HL-60 (cell line): ENCODE measurements at places on chromosomes 11 and 22.

GRCh38 chr11:130601141-130601540, 152.7 kb downstream of the ADAMTS15 start:
- no peak for DNase-seq

DNA sequence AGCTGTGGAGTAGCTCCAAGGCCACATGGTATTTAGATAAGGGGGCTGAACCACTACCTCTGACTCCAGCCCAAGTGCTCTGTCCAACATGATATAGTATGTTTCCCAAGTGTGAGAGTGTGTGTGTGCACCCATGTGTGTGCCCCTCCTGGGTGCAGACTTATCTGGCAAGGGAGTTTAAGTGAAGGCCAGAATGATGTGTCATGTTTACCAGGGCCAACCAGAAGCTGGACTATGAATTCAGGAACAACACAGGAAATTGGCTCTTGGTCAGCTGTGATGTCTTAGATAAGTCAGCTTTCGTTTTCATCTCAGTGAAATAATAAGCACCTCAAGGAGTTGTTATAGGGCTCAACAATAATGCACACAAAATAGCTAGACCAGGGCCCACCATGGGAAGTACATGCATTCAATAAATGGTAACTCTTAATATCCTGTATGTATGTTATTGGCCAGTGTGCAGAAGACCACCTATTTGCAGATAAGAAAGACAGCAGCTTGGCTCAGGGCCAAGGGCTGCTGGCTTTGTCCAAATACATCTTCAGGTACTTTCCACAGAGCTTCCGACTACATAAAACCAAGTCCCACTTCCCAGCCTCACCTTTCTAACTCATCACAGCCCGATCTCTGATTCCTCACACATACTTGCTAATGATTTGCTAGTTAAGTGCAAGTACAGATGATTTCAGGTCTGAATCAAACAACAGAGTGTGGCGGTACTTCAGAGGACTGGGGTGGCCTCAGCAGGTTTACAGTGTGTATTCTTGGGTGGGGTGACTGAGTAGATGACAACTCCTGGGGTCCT, 120.9 kb downstream of the ME3 start:
- no peak for DNase-seq

DNA sequence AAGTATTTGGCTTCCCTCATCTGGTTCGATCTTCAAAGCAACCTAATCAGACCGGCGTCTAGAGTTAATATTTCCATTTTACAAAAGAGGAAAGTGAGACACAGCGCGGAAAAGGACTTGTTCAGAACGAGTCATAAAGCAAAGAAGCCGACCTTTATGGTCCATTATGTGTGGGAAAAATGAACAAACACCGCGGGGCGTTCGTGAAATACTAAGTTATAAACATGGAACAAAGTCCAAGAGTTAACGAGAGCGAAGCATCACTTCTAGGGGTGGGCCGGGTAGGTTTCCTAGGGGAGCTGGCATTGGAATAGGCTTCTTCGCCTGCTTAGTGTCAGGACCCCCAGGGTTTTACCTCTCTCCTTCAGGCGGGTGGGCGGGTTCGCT, 575 bp downstream of the DUSP18 start:
- DNase-seq: no peak

DNA sequence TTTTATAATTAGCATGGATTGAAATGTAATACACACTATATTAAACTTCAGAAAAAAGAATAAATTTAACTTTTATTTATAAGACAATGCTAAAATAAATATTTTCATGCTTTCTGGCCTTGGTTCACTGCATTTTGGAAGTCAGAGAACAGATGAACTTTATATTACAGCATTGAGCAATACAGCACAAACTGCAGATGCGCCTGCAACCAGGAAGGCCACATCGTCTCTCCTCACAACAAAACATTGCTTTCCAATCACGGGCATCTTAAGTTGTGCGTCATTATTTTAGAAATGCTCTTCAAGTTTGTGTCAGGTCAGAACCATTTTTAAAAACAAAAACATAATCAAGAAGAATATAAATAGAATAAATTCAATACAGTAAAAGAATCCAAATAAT, 89.3 kb upstream of the CEP126 start:
- no peak for DNase-seq

GRCh38 chr22:45507798-45508197, 5.1 kb downstream of the FBLN1 start:
- no peak for DNase-seq

- DNase-seq: no peak
Measured at GRCh38 chr22:44838316-44839016, 86.1 kb downstream of the ARHGAP8 start.

GRCh38 chr11:128859563-128860441, 7.3 kb downstream of the KCNJ1 start:
- peak; percentile 58 for DNase-seq

DNA sequence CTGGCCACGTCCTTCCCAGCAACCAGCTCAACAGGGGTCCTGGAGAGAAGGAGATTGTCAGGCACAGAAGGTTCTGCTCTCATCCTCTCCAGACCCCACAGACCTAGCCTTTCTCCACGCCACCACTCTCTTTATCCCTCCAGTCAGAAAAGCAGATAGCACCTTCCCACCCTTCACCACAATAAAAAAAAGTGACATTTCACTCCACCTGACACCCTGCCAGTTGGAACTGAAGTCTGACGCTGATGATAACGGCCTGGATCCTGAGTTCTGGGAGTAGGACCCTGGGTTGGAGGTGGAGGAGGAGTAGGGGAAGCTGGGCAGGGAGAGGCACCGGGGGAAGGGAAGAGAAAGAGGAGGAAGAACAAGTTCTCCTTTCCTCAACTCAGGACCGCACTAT, 127.5 kb upstream of the ANO1 start:
- DNase-seq: no peak

DNA sequence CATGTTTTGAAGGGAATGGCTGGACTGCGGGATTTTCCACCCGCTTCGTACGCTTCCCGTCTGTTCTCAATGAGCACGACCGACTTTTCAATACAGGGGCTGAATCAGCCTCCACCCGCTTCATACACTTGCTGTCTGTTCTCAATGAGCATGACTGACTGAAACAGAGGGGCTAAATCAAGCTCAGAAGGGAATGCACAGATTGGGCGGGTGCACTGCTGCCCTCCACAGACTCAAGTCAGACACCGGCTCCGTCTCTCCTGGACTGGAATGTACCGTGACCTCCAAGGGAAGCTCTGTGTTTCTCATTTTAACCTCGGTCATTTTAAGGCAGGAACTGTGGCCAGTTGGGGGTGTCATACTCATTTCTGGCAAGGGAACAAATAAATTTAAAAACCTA, 48.5 kb downstream of the BRD1 start:
- no peak for DNase-seq

DNA sequence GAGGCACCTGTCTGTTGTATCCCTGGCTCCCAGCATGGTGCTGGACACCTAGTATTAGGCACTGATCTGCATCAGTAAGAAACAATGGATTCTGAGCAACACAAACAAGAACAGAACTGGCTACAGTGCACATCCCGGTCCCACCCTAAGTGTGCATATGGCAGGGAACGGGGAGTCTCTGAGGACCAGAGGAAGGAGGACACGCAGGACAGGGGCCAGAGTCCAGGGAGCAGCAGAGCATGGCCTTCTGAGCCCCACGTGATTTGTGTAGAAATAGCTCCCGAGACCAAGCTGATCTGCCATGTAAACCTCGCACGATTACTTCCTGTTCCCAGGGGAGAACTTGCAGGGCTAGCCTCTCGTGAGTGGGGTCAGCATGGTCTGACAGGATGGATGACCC, 12.7 kb upstream of the SNX32 start:
- DNase-seq: no peak

DNA sequence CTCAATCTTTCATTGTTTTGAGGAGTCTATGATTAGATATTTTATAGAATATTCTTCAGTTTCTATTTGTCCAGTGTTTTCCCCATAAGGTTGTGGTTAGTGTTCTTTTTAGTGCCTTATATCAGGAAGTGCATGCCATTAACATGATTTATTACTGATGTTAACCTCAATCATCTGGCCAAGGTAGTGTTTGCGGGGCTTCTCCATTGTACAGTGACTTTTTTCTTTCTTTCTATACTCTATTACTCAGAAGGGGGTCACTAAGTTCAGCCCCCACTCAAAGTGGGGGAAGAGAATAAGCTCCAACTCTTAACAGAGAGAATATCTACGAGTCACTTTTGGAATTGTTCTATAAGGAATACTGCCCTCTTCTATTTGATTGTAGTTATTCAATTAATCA, 415.8 kb downstream of the DYNC2H1 start:
- DNase-seq: no peak

GRCh38 chr11:61771985-61772455, 19.6 kb downstream of the MYRF start:
- no peak for DNase-seq

- DNase-seq: no peak
Measured at GRCh38 chr11:48154151-48154550, 62.5 kb upstream of the OR4B1 start.

GRCh38 chr11:130435671-130436070, 7.3 kb upstream of the ADAMTS8 start:
- no peak for DNase-seq

- DNase-seq: no peak
Measured at GRCh38 chr22:25841775-25842174, 99.8 kb downstream of the MYO18B start.

DNA sequence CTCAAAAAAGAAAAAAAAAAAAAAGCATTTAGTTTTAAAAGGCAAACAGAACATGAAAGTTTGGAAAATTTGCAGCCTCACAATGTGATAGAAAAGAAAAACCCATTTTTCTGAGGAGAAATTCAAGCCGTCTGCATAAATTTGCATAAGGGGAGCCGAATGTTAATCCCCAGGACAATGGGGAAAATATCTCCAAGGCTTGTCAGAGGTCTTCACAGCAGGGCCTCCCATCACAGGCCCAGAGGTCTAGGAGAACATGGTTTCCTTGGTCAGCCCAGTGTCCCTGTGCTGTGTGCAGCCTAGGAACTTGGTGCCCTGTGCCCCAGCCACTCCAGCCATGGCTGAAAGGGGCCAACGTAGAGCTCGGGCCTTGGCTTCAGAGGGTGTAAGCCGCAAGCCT, 109.1 kb downstream of the TRIM44 start:
- no peak for DNase-seq

- DNase-seq: no peak
Measured at GRCh38 chr11:115201111-115201792, 303.0 kb downstream of the CADM1 start.

- peak; percentile 88 for DNase-seq
Measured at GRCh38 chr22:42994917-42995562, 19.9 kb downstream of the PACSIN2 start.

DNA sequence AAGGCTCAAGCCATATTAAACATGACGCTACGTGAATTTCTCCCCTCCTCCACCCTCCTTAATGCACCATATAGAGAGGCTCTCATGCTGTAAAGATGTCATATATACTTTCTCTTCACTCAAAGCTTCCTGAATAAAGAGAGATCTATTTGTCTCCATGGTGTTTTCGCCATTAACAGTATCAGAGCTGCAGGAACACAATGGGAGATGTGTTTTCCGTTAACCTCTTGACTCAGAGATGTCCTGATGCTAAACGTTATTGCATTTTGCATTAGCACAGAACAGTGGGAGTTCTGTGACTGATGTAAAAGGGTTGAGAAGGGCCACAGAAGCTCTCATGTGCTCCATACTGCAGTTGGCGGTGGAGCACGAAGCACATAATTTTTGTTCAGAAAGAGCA, 25.7 kb upstream of the BLID start:
- no peak for DNase-seq

DNA sequence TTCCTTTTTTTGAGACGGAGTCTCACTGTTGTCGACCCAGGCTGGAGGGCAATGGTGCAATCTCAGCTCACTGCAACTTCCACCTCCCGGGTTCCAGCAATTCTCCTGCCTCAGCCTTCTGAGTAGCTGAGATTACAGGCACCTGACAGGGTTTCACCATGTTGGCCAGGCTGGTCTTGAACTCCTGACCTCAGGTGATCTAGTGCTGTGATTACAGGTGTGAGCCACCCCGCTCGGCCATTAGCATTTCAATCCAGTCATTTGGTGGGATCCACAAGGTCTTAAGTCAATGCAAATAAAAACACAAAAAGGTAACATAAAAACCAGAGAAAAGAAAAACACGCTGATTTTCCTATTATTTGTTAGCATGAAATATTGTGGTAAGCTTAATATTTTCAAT, 1227.2 kb upstream of the TENM4 start:
- DNase-seq: no peak

DNA sequence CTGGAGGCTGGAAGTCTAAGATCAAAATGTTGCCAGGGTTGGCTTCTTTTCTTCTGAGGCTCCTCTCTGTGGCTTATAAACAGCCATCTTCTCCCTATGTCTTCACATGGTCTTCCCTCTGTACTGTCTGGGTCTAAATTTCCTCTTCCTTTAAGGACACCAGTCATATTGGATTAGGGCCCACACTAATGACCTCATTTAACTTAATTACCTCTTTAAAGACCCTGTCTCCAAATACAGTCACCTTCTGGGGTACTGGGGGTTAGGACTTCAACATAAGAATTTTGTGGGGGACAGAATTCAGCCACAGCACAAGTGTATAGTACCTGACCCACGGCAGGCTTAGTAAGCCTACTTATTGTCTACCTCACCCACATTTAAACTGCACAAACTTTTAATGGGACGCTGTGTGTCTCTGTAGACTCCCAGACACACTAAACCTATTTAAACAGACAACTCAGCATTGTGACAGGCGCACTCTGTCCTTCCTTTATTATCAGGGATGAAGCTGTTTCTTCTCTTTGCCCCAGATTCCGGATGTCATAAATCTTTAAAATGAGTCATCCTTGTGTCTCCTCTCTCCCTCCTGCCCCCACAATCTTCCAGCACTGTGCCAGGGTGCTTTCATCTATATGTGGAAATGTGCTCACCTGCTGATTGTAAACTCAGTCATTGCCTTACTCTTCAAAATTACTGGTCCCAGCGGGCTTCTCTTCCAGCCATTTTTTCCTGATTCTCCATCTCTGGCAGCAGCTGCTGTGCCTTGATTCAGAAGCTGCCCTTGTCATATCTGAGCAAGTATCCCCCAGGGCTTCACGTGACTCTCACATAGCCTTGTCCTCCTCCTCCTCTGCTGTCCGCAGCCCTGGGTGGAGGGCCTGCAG, 5.4 kb upstream of the MAPK8IP1 start:
- DNase-seq: no peak

GRCh38 chr11:120197251-120197891, 13.5 kb upstream of the OAF start:
- DNase-seq: no peak

GRCh38 chr22:43007519-43008102, 7.3 kb downstream of the PACSIN2 start:
- DNase-seq: no peak

GRCh38 chr22:30909306-30909705, 59.3 kb downstream of the MORC2 start:
- no peak for DNase-seq

- peak; percentile 29 for DNase-seq
Measured at GRCh38 chr22:36065775-36066544, 37.3 kb upstream of the RBFOX2 start.

- no peak for DNase-seq
Measured at GRCh38 chr22:50665212-50665611, 7.4 kb upstream of the SHANK3 start.

GRCh38 chr11:126257764-126258163, 10.9 kb downstream of the SRPRA start:
- no peak for DNase-seq
